ENCODE measurements at places on chromosomes 7 and 10.

DNA sequence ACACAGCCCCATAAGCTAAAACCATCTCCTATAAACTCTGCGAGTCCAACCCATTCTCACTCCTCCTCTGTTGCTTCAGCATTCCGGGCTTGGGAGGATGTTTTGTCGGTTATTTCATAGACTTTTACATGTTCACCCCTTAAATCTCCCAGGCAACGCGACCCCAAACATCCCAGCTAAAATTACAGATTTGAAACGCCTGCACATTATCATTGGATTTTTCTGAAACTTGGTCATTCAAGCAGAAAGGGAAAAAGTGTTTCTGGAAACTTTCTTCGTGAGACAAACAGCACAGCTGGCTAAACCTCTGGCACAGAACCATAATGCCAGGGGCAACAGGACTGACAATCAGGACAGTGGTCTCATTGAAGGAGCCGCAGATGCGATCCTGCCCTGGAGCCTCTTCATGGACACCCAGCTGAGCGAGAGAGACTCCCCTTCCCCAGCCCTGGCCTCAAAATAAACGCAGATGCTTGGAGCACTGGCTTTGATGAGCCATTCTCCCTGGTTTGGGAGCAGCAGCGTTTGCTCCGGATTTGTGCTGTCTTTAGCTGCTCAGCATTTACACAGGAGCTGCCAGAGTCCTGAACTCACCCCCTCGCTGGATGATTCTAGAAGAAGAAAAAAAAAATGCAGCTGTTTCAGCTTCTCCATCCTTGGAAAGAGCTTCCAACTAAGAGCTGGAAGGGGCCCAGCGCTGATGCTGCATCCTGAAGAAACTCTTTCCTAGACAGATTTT is 30.1 kb downstream of the AFAP1L2 start:
- DNase-seq, result peak; percentile 86

DNA sequence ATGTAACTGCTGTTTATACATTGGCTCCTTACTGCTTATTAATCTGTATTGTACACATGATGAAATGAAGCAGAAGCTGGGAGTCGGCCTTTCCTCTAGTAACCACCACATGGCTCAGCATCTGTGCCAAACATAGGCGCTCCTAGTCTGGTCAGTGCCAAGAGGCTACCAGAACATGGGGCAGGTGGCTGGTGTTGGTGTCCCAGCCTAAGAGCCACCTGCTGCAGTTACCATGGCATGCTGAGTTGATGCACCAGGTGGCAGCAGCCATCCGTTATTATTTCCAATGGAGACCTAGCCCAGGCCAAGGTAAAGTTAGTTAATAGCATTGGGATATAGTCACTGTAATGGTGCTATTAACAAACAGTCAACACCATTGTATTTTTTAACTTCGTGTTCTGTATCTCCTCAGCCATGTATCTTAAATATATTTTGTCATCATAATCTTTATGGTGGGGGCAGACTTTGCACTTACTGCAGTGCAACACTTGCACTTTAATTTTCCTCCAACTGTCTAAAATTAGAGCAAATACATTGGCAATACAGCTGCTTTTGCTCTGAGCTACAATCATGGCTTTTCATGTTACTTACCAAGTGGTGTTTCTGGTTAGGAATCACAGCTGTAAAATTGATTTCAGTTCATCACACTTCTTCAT is 33.1 kb downstream of the HBP1 start:
- peak; percentile 46 for DNase-seq

DNA sequence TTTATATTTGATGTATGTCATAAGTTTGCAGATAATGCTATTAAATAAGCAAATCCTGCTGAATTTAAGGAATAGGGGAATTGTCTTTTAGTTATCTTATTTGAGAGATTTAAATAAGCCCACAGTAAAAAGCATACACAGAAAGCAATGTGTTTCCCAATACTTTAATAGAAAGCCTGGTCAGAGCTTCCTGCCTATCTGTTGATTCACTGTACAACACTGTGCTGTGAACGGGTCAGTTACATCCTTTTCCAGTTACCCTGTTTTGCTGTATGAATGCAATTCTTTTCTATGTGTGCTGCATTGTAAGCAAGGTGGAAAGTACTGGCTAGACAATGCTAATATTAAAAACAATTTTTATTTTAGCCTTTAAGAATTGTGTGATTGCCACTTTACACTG is 81.2 kb downstream of the ANKRD7 start:
- DNase-seq, result no peak

DNA sequence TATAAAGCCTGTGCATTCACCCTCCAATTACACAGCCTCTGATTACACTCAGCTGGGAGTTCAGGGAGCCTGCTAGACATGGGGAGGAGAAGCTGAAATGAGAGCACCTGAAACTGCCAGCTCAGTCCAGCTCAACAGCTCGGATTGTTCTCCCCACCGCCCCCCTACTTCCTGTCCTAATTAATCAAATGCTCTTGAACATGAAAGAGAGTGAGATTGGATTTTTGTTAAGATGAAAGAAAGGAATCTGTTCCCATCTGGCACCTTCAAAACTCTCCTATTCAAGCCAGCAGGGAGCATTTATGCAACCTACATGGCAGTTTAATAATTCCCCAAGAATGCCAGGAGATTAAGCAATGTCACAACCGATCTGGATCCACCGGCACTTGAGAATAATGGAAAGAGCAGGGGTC is 98.0 kb downstream of the NPSR1 start:
- DNase-seq, result no peak

- no peak for DNase-seq
These were observed 10.0 kb upstream of the PCGF5 start for GRCh38 chr10:91210435-91210834.

DNA sequence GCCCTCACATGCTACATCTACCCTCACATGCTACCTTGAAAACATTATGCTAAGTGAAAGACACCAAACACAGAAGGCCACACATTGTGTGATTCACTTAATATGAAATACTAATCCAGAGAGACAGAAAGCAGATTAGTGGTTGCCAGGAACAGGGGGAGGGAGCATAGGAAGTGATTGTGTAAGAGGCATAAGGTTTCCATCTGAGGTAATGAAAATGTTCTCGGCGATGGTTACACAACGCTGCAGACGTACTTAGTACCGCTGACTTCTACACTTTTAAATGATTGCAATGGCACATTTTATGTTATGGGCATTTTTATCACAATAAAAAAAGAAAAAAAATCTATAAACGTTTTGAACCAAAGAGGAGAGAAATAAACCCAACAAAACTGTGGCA is 742.3 kb downstream of the TYW1 start:
- no peak for DNase-seq

DNA sequence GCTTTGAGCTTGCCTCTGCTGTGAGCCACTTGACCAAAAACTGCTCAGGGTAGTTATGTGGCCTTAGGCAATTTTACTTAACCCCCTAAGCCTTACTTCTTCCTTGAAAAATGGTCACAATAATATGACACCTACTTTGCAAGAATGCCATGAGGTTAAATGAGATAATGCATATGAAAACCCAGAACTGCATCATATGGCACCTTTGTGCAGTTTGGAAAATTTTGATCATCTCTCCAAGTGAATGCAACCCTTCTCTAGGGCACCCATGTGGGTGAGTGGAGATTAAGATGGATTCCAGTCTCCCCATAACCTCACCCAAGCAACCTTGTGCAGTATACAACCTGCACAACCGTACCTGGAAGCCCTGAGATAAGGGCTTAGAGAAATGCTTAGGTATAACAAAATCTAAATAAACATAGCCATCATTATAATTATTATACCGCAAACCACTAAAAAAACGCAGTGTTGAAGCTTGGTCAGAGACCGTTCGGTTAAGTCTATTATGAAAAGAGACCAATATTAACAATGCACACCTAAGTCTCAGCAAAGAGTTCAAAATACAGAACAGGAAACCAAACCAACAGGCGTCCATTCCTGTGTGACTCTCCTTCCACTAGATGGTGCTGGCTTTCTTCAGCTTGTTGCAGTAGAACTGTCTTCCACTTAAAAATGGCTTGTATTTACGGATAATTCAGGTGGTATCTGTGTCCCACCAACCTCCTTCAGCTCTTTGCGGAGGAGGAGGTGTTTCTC is 21.0 kb upstream of the ASB15 start:
- DNase-seq, result no peak

- no peak for DNase-seq
These were observed 136.3 kb upstream of the ANK3 start for GRCh38 chr10:60525716-60526585.

GRCh38 chr10:49184642-49185111 is 3.5 kb downstream of the TMEM273 start:
- DNase-seq, result no peak

DNA sequence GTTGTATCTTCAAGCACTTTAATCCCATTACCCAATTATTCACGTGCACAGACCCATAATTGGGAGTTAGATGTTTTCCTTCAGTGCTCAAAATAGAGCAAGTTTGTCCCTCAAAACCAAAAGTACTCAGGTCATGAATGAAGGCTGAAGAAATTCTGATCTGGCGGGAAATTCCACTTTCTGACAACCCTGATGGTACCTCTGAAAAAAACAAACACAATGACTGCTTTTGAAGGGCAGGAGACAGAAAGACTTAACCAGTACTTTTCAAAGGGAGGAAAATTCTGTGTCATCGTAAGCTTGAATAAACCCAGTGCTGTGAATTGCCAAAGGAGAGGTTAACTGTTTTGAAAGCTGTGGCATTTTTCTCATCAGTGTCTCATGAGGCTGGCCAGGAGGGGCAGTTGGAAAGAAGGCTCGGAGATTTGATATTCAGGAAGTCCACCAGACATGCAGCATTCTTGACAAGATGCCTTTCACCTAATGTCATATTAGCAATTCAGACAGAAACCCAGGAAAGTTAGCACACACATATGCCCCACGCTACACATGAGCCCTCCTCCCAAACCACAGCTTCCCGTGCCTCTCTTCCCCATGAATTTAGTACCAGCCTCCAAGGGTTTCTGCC is 347.0 kb downstream of the KCNMA1 start:
- DNase-seq, result no peak

- DNase-seq, result peak; percentile 30
These were observed 171.3 kb upstream of the STEAP4 start for GRCh38 chr7:88477976-88478375.

- DNase-seq, result peak; percentile 42
These were observed 91.2 kb downstream of the ZNF22 start for GRCh38 chr10:45091968-45092367.
